ENCODE measurements at places on chromosomes 6 and 20.

- DNase-seq, result no peak
Measured at GRCh38 chr6:2993755-2994317, 5.9 kb upstream of the NQO2 start.

DNA sequence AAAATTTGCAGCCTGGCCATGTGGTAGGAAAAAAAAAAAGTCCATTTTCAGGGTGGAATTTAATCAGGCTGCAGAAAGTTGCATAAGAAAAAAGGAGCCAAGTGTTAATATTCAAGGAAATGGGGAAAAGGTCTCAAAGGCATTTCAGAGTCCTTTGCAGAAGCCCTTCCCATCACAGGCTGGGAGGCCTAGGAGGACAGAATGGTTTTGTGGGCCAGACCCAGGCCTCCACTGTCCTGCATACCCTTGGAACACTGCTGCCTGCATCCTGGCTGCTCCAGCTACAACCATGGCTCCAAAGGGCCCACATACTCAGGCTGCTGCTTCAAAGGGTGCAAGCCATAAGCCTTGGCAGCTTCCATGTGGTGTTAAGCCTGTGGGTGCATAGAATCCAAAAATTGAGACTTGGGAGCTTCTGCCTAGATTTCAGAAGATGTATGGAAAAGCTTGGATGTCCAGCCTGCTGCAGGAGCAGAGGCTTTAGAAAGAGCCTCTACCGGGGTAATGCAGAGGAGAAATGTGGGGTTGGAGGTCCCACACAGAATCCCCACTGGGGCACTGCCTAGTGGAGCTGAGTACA lies 239.0 kb upstream of the STXBP5 start:
- DNase-seq, result no peak

DNA sequence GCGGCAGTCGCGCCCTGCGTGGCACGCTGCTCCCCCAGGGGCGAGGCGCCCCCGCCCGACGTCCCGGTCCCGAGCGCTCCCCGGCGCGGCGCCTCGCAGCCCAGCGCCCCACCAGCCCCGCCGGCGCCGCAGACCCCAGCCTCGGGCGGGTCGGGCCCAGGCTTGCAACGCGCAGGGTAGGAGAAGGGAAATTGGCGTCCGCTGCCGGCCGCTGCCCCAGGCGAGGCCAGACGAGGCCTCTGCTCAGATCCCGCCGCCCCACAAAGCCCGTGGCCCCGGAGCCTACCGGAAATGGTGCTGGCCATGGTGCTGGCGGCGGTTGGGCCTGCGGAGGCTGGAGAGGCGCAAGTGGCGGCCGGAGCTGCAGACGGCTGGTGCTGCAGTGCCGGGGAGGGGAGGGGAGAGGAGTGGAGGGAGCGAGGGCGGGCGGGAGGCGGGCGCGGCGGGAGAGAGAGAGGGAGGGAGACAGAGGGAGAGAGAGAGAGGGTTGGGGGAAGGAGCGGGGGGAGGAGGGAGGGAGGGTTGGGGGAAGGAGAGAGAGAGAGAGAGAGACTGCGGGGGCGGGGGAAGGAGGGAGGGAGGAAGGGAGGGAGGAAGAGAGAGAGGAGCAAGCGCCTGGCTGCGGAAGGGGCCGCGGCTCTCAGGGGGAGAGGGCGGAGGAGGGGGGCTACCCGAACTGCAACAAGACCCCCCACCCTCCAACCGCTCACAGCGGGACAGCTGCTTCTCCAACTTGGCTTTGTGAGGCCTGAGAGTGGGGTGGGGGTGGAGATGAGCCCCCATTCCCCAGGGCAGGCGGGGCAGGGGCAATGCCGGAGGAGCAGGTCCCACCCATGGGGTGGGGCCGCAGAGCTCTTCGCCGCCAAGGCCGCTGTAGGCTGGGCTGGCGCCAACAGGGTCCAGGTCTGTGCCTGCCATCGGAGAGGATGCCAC lies at the start of gene STMN3:
Gene STMN3 (minus strand): TSS at position 384 of the 933 bp plus-strand sequence. CDS start 79 bp downstream, at position 305.
- peak; percentile 93 for DNase-seq

- DNase-seq, result no peak
Measured at GRCh38 chr20:2402271-2402980, 21.7 kb downstream of the TGM6 start.

DNA sequence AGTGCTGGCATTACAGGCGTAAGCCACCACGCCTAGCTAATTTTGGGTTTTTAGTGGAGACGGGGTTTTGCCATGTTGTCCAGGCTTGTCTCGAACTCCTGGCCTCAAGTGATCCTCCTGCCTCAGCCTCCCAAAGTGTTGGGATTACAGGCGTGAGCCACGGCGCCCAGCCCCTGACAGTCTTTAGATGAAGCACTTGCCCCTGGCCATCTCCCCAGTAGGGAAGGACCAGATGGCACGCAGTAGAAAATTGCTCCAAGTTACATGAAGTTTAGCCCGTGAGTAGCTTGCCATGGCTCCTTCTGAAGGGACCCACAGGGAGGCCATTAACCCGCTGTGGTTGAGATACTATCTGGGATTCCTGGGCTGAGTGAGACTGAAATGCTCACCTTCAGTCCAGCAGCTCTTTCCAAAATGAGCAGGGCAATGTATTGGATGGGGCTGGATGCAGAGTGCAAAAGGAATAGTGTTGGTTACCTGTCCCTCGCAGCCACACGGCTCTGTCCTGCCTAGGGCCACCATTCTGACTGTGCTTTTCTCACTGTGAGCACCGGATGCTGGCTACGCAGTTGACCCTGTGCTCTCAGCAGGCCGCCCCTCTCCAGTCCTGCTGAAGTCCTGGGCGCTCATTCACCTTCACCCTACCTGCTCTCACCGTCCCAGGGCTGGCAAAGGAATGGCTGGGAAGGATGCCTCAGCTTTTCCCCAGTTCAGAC lies 66.9 kb downstream of the EFCAB8 start:
- peak; percentile 64 for DNase-seq

- DNase-seq, result no peak
Measured at GRCh38 chr6:30781743-30782424, 37.5 kb upstream of the IER3 start.

- DNase-seq, result no peak
Measured at GRCh38 chr6:168090706-168091105, 11.7 kb upstream of the FRMD1 start.
